NCI-H1105 (cell line): ENCODE measurements at places on chromosomes 6 and 20.

DNA sequence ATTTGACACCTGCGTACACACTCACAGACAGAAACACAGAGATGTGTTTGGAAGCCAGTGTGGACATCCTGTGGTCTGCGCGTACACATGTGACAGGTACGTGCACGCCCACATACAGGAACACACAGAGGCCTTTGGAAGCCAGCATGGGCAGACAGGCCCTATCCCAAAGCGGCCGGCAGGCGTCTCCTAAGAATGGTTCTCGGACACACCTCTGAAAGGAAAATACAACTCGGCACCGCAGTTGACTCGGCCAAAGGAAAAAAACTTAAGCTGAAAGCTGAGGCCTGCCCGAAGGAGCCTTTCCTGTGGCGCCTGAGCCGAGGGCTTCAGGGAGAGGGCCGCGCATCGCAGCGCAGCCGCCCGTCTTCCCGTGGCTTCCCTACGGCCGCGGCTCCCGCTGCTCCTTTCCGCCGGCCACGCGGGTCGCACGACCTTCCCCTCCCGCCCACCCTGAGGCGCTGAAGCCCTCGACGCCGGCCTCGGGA, 1.4 kb upstream of the CEP43 start:
- peak; percentile 41 for DNase-seq

- no peak for DNase-seq
Observed at GRCh38 chr20:2301164-2301622, 5.4 kb downstream of the TGM3 start.

- DNase-seq = no peak
Observed at GRCh38 chr20:7967199-7967844, 27.1 kb upstream of the HAO1 start.

GRCh38 chr6:5175635-5176034, 85.1 kb downstream of the LYRM4 start:
- DNase-seq = no peak

DNA sequence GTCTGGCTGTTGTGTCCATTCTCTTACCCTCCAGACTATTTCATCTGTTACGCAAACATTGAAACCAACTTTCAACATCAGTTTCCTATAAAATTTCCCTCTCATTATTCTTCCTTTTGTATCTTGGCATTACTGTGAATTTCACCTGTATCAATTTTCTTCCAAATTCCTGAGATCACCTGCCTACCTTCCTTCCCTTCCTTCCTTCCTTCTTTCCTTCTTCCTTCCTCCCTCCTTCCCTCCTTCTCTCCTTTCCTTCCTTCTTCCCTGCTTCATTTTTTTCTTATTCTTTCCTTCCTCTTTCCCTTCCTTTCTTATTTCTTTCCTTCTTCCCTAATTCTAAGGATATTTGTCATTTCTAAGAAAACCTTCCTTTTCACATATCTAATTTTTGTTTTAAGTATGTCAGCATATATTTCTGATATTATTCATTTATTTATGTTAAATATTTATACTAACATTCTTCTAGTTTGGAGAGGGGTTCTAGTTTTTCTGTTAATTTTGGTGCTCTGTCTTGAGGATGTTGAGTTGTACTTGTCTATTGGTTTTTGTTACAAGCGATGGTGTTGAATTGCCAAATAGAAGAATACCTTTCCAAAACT, 4.8 kb upstream of the SLC17A3 start:
- DNase-seq = no peak

- no peak for DNase-seq
Observed at GRCh38 chr6:79997728-79998127, 6.7 kb upstream of the TTK start.

GRCh38 chr6:122947355-122947754, 48.7 kb upstream of the CLVS2 start:
- DNase-seq = no peak

GRCh38 chr6:111718990-111719389, 113.3 kb upstream of the TRAF3IP2 start:
- no peak for DNase-seq

DNA sequence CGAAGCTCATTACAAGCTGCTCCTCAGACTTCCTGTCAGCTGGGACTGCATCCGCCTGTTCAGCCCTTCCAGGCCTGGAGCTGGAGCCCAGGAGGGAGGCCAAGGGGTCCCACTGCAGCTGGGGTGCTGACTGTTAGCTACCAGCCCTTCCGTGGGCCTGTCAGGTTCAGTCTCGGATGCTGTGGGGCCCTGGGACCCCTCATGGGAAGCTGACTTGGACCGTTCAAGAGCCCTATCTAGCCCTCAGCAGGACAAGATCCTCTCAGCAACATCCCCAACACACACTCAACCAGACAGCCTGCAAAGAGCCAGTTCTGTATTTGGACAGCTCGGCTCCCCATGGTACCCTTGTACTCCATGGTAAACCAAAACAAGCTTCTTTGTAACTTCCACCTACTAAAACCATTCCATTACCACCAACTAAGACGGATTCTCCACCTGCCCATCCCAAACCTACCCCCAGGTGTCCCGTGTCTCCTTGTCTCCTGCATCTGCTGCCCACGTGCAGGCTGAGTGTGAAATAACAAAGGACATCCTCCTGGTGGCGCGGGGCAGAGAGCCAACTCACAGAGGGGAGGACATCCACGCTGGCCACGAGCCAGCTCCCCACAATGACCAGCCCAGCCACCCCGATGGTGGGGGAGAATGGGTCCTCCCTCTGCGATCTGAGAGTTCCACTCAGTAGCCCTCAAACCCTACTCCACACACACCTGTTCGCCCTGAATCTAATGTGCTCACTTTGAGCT, 111.2 kb downstream of the TAF4 start:
- peak; percentile 43 for DNase-seq

DNA sequence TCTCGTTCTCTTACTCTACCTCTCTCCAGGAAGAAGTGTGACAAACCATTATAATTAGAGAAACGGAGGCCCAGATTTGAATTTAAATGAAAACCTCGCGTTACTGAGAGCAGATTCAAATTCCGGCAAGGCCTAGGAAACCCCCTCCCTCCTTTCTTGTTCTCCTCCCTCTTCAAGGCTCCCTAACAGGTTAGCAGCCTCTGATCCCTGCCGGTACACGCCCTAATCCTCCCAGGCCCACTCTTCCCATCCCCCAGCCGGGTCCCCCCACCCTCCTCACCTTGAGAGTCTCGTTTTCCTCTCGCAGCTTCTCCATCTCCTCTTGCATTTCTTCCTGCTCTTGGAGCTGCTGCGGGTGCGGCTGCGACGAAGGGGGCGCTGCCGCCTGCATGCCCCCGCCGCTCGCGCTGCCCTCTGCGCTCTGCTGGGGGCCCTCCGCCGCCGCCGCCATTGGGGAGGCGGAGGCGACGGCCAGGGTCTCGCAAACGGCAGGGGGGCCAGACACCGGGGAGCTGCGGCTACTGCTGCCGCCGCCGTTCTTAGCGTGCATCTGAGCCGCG, 3.8 kb downstream of the MTCL3 start:
- DNase-seq = peak; percentile 46
